ENCODE measurements at places on chromosomes 16 and 17.

DNA sequence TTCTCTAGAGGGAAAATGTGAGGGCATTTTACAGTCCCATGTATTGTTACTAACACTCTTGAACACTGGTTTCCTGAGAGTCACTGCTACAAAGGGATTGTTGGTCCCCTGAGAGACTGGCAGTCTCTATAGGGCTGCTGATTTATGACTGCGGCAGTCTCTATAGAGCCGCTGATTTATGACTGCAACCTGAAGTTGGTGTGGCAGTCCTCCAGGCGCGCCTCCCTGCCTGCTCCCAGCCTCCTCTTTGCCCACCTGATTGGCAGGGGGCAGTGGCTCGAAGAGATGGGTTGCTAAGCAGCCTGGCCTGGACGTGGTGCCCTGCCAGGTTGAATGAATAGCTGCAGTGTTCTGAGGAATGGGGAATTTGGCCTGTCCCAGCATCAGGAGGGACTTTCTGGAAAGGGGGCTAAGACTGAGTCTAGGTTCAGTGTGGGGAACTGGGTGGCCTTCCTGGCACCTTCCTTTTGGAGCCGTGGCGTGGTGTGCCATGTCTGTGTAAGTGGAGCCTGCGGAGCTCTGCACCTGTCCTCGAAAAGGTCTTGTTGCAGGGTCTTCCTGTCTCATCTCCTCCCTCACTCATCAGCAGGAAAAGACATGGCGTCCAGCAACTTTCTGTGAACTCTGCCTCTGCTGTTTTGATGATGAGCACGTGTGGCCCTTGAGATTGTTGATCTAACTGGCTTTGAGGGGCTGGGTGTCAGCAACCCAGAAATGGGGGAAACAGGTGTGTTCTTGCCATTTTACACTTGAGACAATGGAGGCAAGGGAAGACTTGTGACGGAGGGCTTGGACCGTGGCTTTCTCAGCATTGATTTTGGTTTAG, 24.9 kb downstream of the SAP30BP start:
- no peak for DNase-seq

- DNase-seq: no peak
Observed at GRCh38 chr17:56121191-56122051, 31.9 kb upstream of the ANKFN1 start.

DNA sequence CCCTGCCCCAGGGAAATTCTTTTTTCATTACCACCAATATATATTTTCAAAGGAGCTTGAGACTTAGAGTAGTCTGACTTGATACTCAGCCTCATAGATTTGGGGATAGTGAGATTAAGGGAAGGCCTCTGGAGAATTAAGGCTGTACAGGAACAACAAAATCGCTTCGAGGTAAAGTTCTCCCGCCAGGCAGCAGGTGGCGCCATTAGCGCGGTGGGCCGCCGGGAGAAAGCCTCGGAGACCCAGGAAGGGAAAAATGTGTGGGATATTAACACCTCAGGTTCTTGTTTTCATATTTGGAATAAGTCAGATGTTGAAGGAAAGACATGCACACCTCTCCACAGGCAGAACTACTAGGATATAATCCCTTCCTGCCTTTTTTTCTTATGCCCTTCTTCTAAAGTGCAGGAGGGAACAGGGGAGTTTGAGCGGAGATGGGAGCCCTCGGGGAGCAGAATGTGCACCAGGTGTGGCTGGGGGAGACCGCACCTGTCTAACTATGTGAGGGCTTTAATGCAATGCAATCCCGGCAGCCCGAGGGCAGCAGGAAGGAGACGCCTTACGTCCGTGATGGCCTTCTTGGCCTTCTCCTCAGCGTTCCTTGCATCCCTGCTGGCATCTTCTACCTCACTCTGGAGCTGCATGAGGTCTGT, 25.9 kb downstream of the MYH3 start:
- peak; percentile 13 for DNase-seq

DNA sequence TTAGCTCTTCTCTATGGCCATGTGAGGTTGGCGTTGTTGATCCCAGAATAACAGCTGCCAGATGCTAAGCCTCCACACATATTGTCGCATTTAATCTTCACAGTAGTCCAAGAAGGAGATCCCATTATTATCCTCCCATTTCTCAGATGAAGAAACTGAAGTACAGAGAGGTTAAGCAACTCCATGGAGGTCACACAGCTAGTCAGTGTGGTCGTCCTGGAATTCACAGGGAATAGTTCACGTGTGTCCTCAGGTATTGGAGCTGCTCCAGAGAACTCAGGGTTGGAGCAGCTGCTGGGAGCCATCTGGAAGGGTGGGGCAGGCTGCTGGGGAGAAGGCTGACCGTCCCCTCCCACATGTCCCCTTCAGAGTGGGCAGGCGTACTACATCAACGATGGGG, 19.5 kb downstream of the SDR42E2 start:
- DNase-seq: no peak

GRCh38 chr16:82805866-82806265, 179.1 kb downstream of the CDH13 start:
- DNase-seq: no peak

DNA sequence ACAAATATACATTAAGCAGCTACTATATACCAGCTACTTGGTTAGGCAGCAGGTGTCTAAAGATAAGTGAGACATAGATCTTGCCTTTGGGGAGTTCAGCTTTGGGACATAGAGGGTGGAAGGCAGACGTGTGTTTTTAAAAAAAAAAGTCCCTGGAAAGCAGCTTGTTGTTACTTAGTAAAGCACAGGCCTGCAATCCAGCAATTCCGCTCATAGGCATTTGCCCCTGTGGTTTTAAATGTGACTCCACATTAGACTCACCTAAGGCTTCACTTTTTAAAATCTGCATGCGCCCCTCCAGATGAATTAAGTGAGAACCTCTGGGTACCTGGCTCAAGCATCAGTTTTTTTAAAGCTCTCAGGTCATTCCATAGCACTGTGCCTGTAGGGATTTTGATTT, 7.2 kb upstream of the MLYCD start:
- no peak for DNase-seq
